ENCODE measurements at places on chromosomes 4 and X.

DNA sequence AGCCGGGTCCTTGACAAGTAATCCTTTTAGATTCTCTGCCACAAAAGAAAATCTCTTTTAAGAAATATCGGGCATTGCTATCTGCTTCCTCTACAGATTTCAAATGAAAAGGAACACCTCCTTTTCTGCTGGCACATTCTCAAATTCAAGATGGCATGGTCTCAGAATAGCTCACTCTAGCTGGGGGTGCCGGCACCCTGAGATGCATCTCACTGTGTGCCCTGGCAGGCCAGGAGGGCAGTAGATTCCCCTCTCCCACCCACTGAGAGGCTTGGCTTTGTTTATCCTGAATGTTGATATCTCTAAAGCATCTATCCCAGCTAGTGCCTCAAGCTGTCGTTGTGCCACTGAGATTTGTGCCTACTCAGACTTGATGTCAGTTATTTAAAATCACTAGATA lies 319.5 kb downstream of the ARHGAP10 start:
- no peak for DNase-seq

DNA sequence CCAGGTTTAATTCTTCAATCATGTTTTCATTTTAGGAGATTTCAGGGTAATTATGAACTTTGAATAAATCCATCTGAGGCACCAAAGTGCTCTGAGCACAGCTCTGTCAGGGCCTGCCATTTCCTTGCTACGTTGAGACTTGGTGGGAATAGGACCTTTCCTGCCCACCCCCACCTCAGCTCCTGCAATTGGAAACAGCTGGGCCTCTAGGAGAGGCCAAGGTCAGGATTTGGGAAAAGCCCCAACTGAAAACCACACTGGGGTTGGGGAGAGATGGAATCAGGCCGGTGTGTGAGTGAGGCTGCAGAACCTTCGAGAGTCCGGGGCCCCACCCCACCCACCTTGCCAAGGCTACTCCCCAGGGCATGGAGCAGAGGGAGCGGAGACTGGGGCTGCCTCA lies 212.7 kb upstream of the BCOR start:
- no peak for DNase-seq

- peak; percentile 9 for DNase-seq
Observed at GRCh38 chrX:118215346-118215745, 98.7 kb upstream of the KLHL13 start.

DNA sequence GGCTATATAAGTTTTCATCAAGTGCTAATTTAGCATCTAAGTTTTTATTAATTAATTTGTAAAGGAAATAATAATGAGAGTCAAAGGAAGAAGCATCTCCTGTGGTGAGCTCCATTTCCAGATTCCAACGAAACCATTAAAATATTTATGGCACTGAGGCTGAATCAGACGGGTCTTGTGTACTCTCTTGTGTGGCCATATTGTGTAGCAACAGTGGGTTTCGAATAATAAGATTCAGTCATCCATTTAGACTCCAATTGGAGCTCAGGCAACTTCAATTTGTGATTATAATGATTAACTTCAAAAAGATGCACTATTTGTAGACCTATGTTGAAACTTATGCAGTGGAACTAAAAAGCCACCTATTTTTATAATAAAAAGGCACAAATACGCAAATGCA lies 82.4 kb downstream of the SNCA start:
- no peak for DNase-seq

DNA sequence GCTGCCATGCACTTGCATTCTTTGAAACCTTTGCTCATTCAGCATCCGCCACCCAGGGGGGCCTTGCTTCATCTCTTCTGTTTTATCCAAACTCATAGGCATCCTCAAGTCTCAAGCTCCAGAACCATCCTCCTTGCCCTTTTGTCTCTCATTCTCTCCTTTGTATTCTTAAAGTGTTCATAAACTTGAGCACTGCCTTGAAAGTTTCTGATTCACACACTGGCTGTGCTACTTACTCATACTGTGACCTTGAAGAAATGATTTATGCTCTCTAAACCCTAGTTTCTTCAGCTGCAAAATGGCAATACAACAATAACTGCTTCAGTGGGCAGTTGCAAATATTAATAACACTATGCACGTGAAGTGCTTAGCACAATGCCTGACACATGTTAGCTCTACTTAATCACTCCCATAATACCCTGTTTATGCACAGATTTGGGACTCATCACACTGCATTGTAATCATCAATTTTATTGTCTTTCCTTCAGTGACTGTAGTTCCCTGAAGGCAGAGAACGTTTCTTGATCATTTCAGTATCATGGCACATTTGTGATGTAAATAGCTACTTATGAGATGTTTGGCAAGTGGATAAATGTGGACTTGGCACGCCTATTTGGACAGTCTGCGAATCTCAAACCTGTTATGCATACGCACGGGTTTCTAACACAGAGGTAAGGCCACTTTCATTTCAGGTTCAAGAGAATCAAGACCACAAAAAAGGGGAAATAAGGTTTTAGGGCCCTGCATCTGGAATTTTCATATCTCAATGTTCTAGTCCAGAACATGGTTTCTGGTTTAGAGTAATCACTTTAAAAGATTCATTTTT lies 291.0 kb downstream of the LDB2 start:
- DNase-seq = no peak

DNA sequence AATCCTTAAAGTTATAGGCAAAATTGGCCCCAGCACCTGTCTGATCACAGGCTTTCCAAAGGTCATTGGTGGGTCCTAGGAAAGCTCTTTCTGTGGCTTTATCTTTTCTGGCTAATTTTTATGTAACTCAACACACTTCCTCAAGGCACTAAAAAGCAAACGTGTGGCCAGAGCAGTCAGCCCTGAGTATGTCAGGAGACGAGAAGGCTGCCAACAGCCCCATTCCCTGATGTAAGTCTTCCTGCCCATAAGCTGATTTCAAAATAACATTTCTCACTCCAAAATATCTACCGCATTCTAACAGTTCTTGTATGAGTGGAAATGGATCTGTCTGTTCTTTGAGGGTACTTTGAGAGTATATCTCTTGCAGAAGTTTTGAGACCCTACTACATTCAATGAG lies 25.5 kb upstream of the FUNDC1 start:
- no peak for DNase-seq

- peak; percentile 77 for DNase-seq
Observed at GRCh38 chr4:186037692-186038658, 31.0 kb upstream of the TLR3 start.

DNA sequence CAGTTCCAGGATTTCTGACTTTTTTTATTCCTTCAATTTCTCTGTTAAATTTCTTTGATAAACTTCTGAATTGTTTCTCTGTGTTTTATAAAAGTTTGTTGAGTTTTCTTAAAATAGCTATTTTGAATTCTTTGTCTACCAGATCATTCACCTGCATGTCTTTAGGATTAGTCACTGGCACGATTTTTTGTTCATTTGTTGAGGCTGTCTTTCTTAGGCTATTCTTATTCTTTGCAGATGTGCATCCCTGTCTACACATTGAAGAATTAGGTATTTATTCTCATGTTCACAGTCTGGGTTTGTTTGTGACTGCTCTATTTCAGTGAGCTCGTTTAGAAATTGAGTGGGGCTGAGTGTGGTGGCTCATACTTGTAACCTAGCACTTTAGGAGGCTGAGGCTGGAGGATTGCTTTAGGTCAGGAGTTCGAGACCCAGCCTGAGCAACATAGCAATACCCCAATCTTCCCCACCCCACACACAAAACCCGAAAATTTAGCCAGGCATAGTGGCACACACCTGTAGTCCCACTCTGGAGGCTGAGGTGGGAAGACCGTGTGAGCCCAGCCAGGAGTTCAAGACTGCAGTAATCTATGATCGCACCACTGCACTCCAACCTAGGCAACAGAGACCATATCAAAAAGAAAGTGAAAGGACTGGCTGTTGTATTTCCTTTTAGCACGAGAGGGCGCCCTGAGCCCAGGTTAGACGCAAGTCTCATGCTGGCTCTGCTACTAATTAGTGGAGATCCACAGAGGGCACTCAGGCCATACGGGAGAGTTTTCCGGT lies 42.0 kb downstream of the F8 start:
- peak; percentile 81 for DNase-seq

GRCh38 chr4:152309418-152309817 lies 226.5 kb downstream of the FBXW7 start:
- DNase-seq = no peak

DNA sequence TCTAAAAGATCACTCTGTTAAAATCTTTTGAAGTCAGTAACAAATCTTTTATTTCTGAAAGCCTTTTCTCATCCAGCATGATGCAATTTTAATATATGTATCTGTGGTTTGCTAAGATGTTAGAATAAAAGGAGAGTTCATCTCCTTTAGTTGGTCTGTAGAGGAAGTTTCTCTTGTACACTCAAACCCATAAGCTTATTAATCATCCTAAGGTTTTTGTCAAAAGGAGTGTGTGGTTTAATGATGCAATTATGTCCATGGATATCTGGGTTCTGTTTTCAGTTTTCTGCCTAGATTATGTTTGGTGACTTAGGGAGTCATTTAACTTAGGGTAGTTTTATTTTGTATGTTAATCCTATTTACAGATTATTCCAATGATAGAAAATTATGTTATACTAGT lies 52.1 kb upstream of the NDST4 start:
- DNase-seq = no peak

DNA sequence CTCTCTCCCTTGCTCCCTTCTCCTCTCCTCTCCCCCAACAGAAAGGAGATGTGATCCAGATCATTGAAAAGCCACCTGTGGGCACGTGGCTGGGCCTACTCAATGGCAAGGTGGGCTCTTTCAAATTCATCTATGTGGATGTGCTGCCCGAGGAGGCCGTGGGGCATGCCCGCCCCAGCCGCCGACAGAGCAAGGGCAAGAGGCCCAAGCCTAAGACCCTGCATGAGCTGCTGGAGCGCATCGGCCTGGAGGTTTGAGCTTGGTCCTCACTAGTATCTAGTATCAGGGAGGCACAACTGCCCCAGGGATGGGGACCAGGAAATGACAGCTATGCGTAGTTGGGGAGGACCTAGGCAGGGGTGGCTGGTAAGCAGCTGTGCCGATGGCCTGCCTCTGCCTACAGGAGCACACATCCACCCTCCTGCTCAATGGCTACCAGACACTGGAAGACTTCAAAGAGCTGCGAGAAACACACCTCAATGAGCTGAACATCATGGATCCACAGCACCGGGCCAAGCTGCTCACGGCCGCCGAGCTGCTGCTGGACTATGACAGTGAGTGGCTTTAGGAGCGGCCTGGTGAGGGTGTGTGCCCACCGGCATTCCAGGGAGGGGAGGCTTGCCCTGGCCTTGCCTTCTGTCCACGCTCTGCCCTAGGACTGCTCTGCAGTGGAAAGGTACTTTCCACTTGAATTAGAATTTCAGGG lies 13.0 kb downstream of the SASH3 start:
- DNase-seq = no peak

DNA sequence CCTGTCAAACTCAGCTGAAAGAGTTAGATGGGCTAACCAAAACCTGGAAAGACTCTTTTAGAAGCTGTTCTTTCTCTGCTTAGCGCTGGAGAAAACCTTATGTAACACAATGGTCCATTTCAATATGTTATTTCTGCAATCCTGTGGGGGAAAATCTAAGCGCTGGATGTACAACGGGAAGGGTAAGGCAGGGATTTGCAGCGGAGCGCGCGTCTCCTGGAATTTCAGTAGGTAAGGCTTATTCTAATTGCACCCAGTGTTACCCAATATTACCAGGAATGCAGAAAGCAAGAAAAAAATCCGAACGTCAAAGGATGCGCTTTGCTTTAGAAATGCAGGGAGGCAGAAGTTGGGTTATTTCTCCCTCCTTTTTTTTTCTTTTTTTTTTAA lies 2.0 kb downstream of the HS3ST1 start:
- DNase-seq = no peak

- DNase-seq = no peak
Observed at GRCh38 chr4:87041141-87041540, 106.3 kb downstream of the AFF1 start.

DNA sequence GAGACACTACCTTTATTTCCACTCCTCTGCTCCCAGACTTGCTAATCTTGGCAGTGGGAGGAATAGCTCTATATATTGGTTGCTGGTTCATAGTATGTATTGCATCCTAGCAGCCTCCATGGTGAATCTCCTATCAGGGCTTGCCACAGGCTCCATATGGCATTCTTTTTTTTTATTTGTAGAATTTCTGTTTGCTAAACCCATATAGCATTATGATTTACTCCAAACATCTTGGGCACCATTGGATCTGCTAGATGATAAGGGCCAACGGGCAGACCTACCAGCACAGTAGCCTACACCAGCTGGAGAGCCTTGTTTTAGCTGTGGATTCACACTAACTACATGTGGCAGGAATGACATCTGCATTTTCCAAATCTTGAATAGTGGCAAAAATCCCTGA lies 6.9 kb downstream of the SMIM10 start:
- no peak for DNase-seq

- DNase-seq = no peak
Observed at GRCh38 chr4:140996766-140997165, 136.5 kb downstream of the RNF150 start.

DNA sequence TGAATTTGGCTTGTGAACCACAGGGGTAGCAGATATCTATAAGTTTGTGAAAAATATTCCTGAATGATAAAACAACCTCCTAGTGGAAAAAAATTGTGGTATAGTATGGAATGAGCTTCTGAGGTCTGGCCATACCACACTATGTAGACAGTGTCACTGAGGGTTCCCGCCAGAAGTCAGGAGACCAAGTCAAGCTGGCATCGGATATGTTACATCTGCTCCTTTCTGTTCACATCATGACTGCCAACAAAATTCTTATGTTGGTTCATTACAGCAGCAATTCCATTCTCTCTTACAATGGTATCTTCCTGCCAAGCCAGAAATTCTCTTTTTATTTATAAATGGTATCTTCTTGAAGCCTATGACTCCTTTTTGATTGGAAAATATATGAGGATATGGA lies 273.0 kb downstream of the PPP3CA start:
- DNase-seq = no peak

DNA sequence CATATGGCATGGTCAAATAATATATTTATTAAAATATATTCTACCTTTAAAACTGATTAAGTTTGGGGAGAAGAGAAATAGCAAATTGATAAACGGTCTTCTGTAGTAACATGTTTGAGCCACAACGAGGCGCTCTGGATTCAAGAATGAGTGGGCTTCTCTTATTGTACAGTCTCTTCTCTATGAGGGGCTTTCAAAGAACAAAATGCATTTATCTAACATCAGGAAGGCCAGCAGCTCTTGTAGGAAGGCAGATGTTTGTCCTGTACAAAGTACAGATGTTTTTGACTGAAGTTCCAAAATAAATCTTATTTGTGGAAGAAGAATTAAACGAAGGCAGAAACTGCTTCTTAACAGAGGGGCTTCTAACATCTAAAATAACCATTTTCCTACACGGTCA lies 153.6 kb downstream of the RASL11B start:
- peak; percentile 28 for DNase-seq

- peak; percentile 68 for DNase-seq
Observed at GRCh38 chrX:25144043-25144940, 128.5 kb upstream of the ARX start.

GRCh38 chr4:15012017-15012788 lies 9.9 kb downstream of the CPEB2 start:
- DNase-seq = no peak

- DNase-seq = no peak
Observed at GRCh38 chrX:34658326-34658725, 1.2 kb upstream of the TMEM47 start.

DNA sequence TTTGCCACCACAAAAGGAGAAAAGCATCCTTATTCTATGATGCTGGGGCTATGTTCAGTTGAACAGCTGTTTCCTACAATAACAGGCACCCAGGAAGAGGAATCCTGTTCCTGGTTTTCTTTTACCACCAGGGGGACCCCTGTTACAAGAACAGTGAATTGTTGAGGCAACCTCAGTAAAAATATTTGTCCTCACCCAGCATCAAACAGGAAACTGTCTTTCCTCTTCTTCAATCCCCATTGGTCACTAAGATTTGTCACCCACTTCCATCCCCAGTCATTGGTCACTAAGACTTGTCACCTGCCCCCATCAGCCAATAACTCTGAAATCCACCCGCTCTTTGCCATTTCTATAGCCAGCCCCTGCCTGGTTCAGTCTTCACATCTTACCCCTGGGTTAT lies 143.5 kb upstream of the GALNT7 start:
- DNase-seq = peak; percentile 88

All from suppressor macrophage (primary cell).